NCI-H1417 treated with DMSO at 0.1 percent for 48 hours (cell line): ENCODE measurements at places on chromosomes 5 and 9.

DNA sequence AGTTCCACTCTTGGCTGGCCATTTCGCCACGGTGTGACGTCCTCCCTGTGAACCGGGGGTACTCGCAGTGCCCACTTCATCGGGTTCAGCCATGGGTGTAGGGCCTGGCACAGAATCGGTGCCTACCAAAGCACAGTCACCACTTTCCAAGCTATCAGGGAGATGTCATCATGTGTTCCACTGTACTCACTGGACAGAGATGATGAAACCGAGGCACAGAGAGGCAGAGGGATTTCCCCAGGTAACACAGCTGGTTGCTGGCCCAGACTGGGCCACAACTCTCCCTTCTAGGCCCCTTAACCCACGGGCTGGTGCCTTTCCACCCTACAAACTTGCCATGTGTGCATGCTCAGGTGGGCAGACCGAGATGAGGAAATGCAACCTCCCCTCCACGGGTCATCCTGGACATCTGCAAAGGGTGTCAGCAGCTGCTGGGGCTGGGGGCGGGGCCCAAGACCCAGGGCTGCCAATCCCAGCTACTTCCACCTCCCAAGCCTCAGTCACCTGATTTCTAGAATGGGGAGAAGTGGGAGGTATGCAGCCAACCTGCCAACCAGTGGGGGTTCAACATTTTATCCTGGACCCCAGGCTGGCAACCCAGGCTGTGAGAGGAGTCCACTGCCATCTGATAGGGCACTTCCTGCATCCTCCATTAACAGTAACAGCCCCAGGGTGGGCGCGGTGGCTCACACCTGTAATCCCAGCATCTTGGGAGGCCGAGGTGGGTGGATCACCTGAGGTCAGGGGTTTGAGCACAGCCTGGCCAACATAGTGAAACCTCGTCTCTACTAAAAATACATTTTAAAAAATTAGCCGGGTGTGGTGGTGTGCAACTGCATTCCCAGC, 893 bp upstream of the SH2D3C start:
- DNase-seq = no peak

DNA sequence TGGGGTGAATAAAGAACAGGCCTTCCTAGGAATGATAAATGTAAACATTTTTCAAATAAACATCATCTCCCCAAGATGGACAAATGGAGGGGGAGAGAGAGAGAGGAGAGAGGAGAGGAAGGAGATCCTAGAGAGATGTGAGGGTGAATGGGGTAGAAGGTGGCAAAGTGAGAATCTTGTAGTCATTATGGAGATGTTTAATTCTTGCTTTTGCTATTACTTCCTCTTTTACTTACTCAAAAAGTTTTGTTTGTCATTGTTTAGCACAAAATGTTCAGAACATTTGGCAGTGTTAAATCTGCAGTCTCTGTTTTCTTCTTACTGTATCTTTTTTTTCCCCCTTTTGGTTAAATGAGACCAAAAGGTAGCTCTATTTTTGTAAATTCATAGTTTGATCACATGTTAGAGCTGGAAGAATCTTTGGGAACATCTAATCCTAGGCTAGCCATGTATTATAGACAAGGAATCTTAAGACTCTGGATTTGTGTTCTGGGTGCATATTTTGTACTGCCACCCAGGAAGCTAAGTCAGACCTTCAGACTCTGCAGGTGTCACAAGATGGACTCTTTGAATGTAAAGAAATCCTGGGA, 266.1 kb downstream of the NTRK2 start:
- no peak for DNase-seq

GRCh38 chr9:131698618-131698985, 41.3 kb downstream of the RAPGEF1 start:
- no peak for DNase-seq

- no peak for DNase-seq
Measured at GRCh38 chr5:25285136-25285535, 640.4 kb upstream of the CDH10 start.
